CD8-positive, alpha-beta T cell (primary cell): ENCODE measurements at places on chromosomes 3 and 15.
A peak's percentile ranks its signal among the peaks of the same experiment; 100 is the strongest.

DNA sequence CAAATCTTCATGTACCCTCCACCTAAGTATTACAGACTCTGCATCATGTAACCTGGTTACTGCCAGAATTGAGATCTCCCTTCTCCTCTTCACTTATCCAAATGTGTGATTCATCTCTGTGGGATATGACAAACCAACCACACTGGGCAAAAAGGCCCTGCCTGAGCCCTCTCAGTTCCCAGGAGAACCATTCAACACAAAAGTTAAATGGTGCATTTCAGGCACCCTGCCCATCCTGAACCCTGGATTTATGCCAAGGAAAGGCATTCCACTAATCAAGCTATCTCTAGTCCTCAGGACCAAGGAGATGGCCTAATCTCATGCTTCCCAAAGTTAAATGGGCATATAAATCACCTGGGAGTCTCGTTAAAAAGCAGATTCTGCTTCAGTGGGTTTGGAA lies 108.5 kb downstream of the TNIK start:
- no peak for DNase-seq

DNA sequence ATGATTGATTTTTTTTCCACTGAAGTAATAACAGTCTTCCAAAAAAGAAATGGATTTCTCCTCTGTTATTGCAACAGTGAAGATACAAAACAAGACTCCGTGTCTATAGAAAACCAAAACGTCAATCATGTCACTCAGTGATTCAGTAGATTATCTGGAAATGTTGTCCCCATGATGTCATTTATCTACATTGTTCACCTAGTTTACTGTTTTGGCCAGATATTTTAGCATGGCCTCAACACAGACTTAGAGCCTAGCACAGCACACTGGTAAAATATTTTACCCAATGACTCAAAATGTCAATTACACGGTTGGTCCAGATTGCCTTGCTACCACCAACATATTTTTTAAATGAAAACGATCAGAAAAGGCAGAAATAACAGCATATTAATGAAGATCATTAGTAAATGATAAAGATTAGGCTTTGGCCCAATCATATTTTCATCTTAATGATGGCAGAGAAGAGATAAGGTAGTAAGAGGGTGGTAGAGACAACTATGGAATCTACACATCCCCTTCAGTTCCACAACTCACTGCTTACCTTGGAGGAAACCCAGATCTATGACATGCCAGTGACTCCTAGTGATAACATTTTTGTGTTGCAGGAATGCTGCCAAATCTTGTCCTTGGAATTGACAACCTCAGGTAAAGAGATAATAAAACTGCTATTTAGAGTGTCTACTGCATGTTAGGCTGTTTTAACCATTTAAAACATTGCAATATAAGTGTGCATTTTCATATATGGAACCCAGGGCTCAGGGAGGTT lies 347.7 kb upstream of the ARPP21 start:
- no peak for DNase-seq

- DNase-seq: no peak
These were observed 61.4 kb downstream of the SH3BP5 start for GRCh38 chr3:15271030-15271429.

DNA sequence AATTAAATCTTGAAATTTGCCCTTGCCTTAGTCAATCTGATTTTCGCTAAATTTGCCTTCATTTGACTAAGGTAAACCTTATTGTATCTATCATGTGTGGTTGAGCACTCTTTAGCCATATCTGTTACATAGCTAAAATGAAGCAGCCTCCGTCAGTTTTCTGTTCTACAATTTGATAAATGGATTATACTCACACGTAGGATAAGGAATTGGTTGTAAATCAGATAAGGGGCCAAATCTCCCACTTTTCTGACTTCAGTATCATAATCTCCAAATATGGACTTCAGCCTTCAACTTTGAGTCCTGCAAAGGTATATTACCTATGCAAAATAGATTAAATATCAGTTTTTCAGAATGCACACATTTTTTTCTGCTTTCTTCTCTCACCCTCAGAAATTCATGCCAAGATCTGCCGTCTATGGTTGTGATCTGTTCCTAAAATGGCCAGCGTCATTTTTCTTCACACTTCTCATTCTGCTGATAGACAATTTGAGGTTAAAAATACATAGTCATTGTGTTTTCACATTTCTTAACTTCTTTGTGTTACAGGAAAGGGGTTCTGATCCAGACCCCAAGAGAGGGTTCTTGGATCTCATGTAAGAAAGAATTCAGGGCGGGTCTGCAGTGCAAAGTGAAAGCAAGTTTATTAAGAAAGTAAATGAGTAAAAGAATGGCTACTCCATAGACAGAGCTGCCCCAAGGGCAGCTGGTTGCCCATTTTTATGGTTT lies 36.9 kb downstream of the RAB8B start:
- no peak for DNase-seq

DNA sequence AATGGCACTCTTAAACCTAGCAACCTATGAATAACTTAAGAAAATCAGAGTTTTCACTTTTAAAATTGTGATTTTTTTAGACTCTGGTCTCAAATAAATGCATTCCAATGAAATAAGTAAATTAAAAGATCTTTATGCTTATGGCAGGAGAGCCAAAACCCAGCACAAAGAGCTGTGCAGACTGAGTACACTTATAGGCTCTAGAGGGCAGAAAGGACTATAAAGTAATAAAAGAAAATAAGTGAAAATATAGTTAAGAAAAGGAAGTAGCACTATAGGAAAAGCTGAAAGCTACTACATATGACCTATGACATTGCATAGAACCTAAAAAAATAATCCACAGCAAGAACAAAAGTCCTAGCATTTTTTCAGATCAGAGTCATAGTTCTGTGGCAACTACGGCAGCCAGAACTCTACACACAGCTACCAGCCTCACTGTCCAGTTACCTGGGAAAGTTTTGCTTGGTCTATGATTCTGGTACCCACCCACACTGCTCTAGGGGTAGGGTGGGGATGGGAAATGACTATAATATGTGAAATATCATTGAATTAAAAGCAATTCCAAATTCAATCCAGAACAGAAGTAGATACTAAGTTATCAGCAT lies 30.5 kb downstream of the CLASP2 start:
- DNase-seq: no peak

GRCh38 chr15:61824291-61824690 lies 236.0 kb downstream of the VPS13C start:
- DNase-seq: no peak

GRCh38 chr3:149971403-149972075 lies 844 bp upstream of the PFN2 start:
- DNase-seq: no peak

DNA sequence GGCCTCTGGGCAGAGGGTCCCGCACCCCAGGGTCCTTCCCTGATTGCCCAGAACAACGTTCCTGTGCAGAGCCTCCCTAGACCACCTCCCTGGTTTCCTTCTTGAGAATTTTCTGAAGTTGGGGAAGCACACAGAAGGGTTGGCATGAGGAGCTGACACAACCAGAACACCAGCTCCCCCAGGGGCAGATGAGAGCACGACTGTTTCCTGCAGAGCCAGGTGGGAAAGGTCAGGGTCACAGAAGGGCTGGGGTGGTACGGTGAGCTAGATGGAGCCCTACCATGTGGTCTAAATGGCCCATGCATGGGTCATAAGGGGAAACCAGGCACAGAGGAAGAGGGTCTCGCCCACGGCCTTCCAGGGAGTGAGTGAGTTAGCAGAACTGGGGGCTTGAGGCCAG lies 10.4 kb downstream of the PPCDC start:
- DNase-seq: no peak

- DNase-seq: peak; percentile 48
These were observed 237.0 kb downstream of the UACA start for GRCh38 chr15:70526221-70526973.

DNA sequence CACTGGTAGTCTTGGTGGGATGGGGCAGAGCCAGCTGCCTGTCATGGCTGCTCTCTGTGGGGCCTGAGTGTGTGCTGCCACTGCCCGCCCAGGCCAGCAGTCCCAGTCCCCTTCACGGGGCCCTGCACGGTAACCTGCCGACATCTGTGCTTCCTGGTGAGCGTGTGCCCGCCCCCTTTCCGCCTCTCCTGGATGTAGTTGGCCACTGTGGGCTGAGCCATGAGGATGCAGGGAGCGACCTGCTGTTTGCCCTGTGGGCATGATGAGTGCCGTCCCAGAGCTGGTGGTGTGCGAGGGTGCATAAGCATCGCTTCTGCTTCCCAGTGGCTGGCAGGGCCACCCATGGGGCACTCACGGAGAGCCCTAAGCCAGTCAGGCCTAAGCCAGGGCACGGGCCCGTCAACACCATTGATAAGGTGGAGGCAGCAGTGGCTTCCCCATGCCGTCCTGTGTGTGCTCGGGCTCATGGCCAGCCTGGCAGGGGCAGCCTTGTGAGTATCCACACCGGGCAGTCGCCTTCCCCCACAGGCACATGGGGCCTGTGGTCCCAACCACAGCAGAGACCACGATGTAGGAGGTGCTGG lies 14.6 kb downstream of the PLXNA1 start:
- no peak for DNase-seq

DNA sequence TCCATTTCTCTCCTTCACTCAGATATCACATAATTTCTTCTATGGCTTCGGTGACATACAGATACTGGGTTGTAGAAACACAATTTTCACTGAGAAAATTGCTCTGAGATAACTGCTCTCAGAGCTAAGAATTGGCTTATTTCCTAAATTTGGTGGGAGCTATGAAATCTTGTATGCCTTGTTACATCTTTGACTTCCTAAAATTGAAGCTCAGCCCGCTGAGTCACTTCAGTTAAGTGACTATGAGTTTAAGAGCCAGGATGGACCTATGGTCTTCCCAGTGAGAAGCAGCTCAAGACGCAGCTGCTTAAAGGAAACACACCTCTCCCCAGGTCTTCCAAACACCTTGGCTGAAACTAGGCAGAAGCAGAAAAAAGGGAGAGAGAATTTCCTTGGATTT lies 56.4 kb downstream of the EFHB start:
- no peak for DNase-seq

GRCh38 chr3:42061025-42061712 lies 30.0 kb upstream of the TRAK1 start:
- no peak for DNase-seq

GRCh38 chr3:37450561-37450960 lies 276.2 kb upstream of the LRRFIP2 start:
- no peak for DNase-seq

- DNase-seq: no peak
These were observed 29.1 kb downstream of the DAPK2 start for GRCh38 chr15:64017082-64017588.

DNA sequence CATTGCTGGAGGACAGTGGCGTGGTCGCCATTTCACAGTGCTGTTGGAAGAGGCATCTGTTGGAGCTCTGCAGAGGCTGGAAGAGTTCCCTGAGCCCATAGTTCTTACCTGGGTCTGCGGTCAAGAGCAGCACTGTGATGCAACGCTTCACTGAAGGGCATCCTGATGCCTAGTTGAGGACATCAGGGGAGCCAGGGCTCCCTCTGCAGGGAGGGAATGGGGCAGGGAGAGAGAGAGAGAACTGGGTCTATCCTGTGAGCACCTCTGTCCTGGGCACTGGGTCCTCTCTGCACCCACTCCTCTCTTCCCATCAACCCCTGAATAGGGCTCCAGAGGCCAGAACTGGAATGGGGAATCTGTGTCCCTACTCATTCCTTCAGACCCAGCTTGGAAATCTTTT lies 23.9 kb upstream of the MOBP start:
- no peak for DNase-seq

- no peak for DNase-seq
These were observed 192.8 kb downstream of the CADM2 start for GRCh38 chr3:85151555-85151954.

- DNase-seq: no peak
These were observed 656.8 kb upstream of the SGO1 start for GRCh38 chr3:20842594-20843436.

DNA sequence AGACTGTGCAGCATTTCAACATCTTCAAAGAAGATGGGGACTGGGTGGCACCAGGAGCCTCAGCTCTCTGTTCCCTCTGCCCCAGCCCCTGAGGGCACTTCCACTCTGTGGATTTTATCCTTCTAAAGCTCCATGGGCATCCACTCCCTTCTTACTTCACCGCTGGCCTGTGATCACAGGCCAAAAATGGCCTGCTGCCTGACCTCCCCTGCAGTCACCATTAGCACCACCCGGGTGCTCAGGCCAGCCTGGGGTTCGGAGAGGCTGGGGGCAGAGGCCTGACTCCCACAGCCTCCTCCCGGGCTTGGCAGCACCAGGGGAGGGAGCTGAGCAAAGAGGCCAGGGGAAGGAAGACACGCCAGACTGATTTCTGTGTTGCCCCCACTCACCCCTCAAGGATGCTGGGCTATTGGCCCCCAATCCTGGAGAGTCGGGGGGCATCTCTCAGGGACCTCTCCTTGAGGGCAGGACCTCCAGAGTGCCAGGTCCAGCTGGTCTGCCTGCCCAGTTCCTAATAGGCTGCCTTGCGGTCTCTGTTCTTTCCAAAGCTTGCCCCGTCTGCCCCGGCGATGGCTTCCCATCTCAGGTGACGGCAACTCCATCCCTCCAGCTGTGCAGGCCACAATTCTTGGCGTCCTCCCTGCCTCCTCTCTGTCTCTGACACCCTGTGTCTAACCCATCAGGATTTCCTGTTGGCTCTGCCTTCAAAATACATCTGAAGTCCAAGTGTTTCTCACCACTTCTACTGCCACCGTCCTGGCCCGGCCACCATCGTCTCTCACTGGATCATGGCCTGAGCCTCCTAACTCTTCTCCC lies 67.1 kb downstream of the EXOG start:
- no peak for DNase-seq

GRCh38 chr3:184168363-184169120 lies 6.1 kb upstream of the AP2M1 start:
- DNase-seq: no peak

GRCh38 chr3:86147119-86147518 lies 843.8 kb downstream of the VGLL3 start:
- DNase-seq: no peak

GRCh38 chr3:78970656-78971055 lies 797.1 kb downstream of the ROBO1 start:
- DNase-seq: no peak

DNA sequence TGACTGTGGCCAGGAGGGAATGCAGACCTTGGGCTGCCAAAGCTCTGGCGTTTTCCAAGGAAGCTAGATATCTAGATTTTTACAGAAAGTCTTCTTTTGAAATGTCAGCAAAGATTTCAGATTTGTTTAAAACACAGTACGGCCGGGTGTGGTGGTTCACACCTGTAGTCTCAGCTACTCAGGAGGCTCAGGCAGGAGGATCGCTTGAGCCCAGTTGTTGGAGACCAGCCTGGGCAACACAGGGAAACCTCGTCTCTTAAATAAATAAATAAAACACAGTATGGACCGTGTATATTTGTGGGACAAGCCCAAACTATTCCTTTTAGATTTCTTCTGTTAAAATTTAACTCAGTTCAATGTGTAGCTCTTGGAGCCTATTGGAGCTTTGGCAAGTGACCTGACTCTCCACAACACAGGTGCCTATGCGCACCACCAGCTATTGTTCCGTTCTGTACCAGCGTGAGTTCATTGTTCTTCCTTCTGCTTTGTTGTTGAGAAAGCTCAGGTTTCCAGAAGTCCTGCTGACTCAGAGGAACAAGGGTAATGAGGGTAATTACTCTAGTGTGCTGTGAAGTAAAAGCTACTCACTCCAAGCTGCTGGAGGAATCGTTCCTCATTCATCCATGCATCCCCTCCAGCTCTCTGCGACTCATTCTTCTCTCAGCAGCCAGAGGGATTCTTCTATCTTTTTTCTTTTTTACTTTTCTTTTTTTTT lies 73.1 kb upstream of the SLC6A6 start:
- DNase-seq: no peak

GRCh38 chr15:73882761-73883419 lies 9.5 kb downstream of the TBC1D21 start:
- no peak for DNase-seq
